Stimulated activated CD8-positive, alpha-beta memory T cell treated with anti-CD3 and anti-CD28 coated beads, Interleukin-4, amount 100 ng/mL, for 4 hours (primary cell): ENCODE measurements at places on chromosomes 16 and 17.

- no peak for DNase-seq
Measured at GRCh38 chr17:45229681-45230409, 8.2 kb downstream of the FMNL1 start.

GRCh38 chr16:15810411-15810810 is 46.4 kb downstream of the MYH11 start:
- DNase-seq, result no peak

DNA sequence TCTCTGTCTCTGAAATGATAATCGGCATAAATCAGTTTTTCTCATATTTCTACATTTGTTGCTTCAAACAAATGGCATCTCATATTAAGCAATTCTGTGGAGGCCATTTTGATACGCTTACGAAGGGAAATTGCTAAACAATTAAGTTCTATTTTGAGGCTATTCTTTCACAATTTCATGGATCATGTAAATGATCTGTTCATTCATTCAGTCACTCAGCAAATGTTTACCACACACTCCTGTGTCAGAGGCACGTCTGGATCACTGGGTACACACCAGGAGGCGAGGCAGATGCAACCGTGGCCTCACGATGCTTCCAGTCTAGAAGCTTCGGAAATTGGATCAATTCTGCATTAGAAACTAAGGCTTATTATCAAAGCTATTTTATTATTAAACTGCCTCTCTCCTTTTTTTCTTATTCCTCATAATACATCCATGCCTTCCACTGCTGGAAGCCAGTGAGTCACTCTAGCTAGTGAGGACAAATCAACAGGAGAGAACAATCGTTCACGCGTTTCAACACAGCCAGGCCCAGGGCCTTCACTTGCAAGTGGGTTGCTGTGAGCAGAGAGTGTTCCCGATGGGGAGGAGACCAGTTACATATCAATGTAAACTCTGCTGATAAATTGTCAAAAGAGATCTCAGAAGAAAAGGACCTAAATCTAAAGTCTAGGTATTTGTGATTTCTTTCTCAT is 11.3 kb upstream of the SLC39A11 start:
- no peak for DNase-seq

- DNase-seq, result no peak
Measured at GRCh38 chr16:73482310-73482709, 434.4 kb upstream of the ZFHX3 start.

DNA sequence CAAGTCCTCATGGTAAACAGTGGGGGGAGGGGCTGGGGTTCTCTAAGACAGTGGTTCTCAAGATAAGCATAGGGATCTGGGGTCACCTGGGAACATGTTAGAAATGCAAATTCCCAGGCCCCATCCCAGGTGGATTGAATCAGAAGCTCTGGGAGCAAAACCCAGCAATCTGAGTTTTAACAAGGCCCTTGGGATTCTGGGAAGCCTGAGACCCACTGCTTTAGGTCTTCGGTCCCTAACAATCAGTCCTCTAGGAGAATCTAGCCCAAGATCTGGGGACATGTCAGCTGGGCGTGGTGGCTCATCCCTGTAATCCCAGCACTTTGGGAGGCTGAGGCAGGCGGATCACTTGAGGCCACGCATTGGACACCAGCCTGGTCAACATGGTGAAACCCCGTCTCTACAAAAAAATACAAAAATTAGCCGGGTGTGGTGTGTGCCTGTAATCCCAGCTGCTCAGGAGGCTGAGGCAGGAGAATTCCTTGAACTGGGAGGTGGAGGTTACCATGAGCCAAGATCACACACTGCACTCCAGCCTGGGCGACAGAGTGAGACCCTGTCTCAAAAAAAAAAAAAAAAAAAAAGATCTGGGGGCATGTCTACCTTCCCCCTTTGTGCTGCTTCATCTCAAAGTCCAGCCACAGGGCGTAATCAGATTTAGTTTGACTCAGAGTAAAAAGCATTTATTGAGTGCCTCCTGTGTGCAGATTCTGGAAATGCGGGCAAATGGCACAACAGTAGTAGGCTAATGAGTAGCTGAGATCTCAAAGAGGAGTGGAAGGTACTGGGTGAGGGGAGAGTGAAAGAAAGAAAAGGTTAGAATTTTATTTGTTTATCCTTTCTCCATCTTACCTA is 8.8 kb upstream of the NR1D1 start:
- no peak for DNase-seq

GRCh38 chr16:680625-680945 is 375 bp downstream of the STUB1 start:
- no peak for DNase-seq

GRCh38 chr17:42535155-42536047 is 640 bp upstream of the NAGLU start:
- DNase-seq, result no peak

GRCh38 chr16:18041864-18042834 is 294.4 kb downstream of the NPIPA8 start:
- no peak for DNase-seq

DNA sequence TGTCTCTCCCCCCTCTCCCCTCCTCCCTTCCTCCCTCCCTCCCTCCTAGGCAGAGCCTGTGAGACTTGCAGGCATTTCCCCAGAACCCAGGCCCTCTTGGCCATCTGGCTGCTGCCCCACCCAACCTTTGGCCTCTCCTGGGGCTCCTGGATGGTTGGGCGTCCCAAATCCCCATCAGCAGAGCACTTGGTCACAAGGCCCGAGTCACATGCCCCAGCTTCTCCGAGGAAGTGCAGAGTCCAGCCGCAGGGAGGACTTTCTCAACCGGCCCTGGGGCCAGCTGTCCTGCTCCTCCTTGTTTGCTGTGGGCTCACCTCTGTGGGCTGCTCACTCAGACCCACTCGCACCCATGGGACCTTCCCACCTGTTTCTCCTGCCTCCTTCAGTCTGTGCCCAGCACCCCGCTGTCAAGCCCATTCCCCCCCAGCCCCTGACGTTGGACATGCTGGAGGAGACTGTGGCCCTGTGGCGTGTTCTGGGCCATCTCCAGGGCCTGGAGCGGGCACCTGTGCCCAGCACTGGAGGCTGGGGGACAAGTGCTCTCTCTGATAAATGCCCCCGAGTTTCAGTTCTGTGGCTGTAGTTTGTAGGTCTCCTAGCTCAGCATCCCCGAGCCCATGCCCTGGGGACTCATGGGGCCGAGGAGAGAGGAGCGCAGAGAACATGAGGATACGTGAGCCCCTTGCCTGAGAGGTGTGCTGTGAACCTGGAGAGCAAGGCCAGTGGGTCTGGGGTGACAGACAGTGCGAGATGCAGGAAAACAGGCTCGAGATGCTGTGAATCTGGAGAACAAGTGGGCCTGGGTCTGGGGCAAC is 42.3 kb upstream of the ZNF750 start:
- no peak for DNase-seq

DNA sequence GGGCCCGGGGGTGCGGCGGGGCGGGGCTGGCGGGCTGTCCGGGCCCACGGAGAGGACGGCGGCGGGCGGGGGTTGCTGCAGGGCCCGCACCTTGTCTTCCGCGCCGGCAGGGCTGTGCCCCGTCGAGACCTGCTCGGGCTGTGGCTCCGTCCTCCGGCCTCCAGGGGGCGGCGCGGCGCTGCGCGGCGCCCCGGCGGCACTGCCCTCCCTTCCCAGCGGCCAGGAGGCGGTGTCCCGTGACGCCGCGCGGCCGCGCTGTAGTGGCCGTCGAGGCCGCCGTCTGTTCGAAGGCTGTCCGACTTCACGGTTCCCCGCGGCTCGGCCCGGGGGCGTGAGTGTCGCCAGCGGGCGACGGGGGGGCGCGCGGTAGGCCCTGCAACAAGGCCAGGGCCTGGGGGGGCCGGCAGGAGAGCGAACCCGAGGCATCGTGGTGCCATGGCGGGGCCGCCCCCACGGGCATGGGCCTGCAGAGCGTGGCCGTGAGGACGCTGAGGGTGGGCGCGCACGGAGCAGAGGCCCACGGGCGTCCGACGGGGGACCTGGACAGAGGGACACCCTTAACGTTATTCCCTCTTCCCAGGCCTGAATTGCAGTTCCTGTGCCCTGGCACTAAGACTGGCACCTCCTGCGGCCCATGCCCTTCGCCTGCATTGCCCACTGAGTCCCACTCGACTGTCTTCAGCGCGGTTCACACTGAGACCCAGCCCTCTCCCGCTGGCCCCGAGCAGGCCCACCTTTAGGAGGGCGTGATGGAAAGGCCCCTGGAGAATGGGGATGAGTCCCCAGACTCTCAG is at the start of gene PLEKHG4:
Gene PLEKHG4, plus strand, starts transcription at position 237 of the 794 bp plus-strand sequence. Its CDS starts 513 bp downstream, at position 750.
- peak; percentile 46 for DNase-seq

DNA sequence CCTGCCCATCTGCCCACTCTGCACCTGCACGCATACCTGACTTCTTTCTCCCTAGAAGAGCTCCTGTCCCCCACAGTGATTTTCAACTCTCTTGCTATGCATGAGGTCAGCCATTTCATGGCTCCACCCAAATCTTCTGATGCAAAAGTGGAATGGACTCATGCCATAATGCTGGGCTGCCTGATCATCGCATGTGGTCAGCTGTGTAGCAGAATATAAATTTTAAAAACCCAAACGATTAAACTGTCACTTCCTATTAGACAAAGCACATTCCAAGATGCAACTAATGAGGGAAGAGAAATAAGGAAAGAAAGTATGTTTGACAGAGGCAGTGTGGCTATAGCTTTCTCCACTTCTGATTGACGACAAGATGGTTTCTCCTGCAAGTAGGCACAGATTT is 26.1 kb downstream of the GRIN2A start:
- no peak for DNase-seq

GRCh38 chr17:49926886-49927285 is 42.1 kb upstream of the DLX4 start:
- no peak for DNase-seq

DNA sequence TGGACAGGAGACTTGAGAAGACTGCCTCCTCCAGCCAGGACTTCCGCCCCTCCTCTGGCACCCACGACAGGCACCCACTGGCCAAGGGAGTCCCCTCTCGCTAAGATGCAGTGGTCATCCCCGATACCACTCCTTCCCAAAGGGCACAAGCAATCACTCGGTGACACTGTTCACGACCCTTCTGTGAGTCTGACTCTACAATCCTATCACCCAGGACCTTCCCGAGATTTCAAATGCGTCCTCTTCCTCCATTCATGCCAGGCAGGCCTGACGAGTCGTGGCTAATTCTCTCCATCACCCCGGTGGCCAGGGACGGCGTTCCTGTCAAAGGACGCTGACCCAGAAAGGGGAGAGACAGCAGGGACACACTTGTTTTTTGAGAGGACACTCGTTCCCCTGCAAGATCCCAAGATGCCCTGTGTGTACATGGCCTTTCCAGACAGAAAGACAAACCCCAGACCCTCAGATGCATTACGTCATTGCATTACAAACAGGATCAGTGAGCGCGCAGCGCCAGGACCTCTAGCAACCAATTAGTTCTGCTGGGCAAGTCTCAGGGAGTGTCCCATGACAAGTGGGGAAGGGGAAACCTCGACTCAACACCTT is 12.2 kb downstream of the FBXO31 start:
- no peak for DNase-seq

DNA sequence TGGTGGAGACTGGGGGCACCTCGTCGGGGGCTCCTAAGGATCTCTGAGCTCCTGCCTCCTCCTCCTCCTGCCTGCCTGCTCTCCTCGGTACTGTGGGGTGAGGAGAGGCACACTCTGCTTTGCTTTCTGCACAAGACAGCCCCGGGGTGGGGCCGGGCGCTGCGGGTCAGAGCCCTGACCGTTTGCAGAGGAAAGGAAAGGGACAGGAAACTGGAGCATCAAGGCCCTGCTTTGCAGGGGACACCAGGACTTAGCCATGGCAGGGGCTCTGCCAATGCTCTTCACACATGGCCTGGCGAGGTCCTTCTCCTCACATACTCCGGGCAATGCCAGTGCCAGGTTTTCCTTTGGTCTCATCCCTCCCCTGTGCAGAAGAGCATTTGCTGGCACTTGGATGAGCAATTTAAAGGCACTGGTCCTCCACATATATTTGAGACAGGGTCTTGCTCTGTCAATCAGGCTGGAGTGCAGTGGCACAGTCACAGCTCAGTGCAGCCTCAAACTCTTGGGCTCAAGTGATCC is 23.8 kb upstream of the DOC2B start:
- no peak for DNase-seq

GRCh38 chr17:10156599-10156947 is 41.8 kb downstream of the GAS7 start:
- DNase-seq, result no peak

DNA sequence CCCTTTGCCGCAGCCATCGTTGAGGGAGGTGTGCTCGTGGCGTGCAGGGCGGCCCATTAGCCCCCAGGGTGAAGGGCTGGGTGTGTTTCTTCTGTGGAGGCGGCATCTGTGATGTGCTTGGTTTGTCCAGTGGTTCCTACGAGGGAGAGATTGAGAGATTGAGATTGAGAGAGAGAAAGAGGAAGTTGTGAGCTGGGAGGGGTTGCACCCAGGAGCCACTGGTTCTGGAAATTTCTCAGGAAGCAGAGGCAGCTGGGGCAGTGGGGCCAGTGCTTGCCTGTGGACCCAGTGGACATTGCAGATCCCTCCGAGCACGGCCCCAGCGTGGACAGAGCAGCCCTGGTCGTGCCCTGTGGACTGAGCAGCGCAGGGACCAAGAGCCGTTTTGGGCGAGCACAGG is 72.0 kb upstream of the ZNF750 start:
- DNase-seq, result no peak

DNA sequence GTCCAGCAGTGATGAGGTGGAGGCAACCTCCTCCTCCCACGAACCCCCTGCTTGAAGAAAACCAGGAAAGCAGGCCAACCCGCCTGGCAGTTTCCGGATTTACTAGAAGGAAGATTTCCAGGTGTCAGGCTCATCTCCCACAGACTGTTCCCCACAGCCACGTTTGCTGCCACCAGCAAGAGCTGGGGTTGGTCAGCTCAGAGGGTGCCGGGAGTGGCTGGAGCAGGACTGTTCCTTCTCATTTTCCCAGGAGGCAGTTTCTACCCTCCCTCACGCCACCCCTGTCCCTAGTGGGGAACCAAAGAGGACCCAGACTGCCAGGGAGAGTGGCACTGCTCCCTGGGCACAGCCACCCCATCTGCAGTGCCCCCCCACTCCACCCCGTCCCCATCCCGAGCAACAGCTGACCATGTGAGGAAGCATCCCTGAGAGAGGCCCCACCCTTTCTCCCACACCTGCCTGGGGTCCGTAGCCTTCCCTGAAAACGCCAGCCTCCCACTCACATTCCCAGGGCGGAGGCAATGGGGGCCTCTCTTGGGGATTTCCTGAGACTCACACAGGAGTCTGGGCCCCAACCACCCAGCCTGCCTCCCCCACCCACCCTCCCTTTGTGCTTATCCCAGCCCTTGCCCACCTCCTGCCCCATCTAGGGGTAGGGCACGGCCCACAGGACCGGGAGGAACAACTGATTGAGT is 5.9 kb downstream of the KRT17 start:
- DNase-seq, result no peak

DNA sequence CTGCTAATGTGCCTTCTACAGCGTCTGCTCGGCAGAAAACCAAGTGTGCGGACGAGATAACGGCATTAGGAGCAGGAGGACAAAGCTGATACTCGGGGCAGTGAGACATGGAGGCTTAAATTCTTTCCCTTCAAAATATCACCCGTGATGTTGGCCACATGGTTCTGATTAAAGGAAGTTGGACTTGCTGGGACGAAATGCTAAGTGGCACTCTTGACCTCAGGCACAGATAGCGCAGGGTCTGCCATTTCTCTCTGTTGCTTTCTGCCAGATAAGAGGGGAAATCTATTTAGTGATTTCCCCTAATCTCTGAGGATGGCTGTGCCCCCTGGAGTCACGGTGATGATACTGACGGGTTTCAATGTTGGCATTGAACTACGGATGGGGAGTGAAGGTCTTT is 509.6 kb upstream of the EEF2KMT start:
- no peak for DNase-seq
